ENCODE measurements at places on chromosomes 2 and 18.

GRCh38 chr2:98715812-98716451, 15.0 kb downstream of the MGAT4A start:
- no peak overlapping the region for H3K4me3 ChIP-seq
- H3K27me3 ChIP-seq = no peaks in the 10 kb centered on the region
- peaks cover 21% of the 10 kb centered on the region for H3K36me3 ChIP-seq
- no peak for DNase-seq
- no peak overlapping the region for H3K27ac ChIP-seq

GRCh38 chr18:12639990-12640880, 17.7 kb downstream of the SPIRE1 start:
- no peak for DNase-seq
- no peak overlapping the region for H3K27ac ChIP-seq
- H3K36me3 ChIP-seq = no peaks in the 10 kb centered on the region
- H3K4me1 ChIP-seq = no peaks in the 10 kb centered on the region

GRCh38 chr2:88038263-88039105, 17.1 kb downstream of the KRCC1 start:
- H3K27me3 ChIP-seq = no peaks in the 10 kb centered on the region
- no peaks in the 10 kb centered on the region for H3K36me3 ChIP-seq
- DNase-seq = no peak
- H3K4me1 ChIP-seq = no peaks in the 10 kb centered on the region
- H3K27ac ChIP-seq = no peak overlapping the region
- no peak overlapping the region for H3K4me3 ChIP-seq

DNA sequence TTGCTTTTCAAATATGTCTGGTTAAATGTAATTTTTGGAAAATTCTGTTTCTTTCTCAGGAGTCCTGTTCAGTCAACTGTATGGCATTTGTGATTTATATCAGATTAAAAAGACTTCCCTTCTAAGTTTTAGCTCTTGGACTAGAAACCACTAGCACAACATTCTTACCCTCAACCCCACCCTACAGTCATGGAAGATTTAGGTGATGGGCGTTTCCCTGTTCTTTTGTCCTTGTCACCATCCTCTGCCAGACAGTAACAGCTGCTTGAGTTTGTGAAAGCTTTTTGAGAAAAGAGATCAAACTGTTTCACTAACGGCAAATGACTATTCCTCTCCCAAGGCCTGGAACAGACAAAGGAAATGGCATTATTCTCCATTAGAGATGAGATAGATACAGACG, 31.8 kb downstream of the SERPINB5 start:
- H3K4me3 ChIP-seq = no peak overlapping the region
- no peak overlapping the region for H3K27ac ChIP-seq
- peaks cover 2% of the 10 kb centered on the region for H3K27me3 ChIP-seq
- DNase-seq = no peak
- no peaks in the 10 kb centered on the region for H3K36me3 ChIP-seq

GRCh38 chr18:26134107-26134506, 438 bp downstream of the PSMA8 start:
- no peaks in the 10 kb centered on the region for H3K27me3 ChIP-seq
- no peaks in the 10 kb centered on the region for H3K4me1 ChIP-seq
- H3K27ac ChIP-seq = no peak overlapping the region
- H3K4me3 ChIP-seq = peak overlapping the region; percentile 27
- no peaks in the 10 kb centered on the region for H3K36me3 ChIP-seq

DNA sequence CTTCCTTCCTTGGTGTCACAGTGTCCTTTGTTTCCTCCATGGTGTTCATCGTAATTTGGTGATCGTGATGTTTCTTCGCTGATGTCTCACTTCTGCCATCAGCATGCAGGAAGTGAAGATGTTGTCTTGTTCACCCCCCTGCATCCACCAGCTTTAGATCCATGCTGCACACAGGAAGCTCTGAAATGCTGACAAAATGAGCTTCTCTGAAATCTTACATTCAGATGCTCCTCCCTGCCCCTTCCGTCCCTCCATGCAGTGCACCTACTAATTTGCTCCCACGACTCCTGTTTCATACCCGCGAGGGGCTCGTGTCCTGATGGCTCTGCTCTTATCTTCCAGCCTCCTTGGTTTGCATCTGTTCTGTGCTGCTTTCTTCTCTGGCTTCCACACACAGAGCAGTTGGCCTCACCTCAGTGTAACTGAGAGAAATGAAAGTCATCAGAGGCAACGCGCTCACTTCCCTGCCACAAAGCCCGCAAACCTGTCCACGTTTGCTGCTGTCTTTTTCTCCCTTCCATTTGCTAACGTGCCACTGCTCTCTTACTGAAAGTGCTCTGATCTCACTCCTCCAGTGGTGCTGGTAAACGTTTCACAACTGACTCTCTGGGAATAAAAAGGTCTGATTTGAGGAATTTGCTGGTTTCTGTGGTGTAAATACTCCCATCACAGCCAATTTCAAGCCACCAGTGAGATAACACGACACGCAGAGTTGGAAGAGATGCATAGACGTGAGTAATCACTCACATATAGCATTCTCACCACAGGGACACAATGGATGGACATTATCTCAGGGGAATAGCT, 41.0 kb upstream of the MGAT4A start:
- H3K4me1 ChIP-seq = peaks cover 93% of the 10 kb centered on the region
- no peaks in the 10 kb centered on the region for H3K27me3 ChIP-seq
- H3K4me3 ChIP-seq = peak overlapping the region; percentile 38
- DNase-seq = peak; percentile 89

- no peaks in the 10 kb centered on the region for H3K27me3 ChIP-seq
- H3K4me3 ChIP-seq = no peak overlapping the region
- H3K4me1 ChIP-seq = no peaks in the 10 kb centered on the region
- no peak overlapping the region for H3K27ac ChIP-seq
- H3K36me3 ChIP-seq = peaks cover 52% of the 10 kb centered on the region
- no peak for DNase-seq
Observed at GRCh38 chr2:85042330-85042729, 71.4 kb downstream of the KCMF1 start.

DNA sequence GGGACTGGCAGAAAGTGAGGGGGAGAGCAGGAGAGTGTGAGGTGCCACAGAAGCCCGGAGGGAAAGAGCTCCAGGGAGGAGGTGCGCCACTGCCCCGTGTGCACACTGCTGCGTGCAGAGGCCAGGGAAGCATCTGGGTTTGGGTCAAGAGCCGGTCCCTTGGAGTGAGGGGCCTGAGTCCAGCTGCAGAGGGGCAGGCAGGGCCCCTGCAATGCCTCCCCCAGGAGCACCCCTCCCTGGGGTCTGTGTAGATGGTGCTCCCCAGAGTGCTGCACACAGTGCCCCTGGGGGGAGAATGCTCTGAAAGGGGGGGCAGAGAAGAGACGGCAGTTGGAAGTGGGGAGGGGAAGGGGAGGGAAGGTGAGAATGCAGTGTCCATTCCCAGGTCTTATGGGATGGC, 3.7 kb upstream of the LIMS2 start:
- peaks cover 62% of the 10 kb centered on the region for H3K27me3 ChIP-seq
- no peak overlapping the region for H3K27ac ChIP-seq
- DNase-seq = no peak
- H3K36me3 ChIP-seq = no peaks in the 10 kb centered on the region
- H3K4me3 ChIP-seq = no peak overlapping the region

DNA sequence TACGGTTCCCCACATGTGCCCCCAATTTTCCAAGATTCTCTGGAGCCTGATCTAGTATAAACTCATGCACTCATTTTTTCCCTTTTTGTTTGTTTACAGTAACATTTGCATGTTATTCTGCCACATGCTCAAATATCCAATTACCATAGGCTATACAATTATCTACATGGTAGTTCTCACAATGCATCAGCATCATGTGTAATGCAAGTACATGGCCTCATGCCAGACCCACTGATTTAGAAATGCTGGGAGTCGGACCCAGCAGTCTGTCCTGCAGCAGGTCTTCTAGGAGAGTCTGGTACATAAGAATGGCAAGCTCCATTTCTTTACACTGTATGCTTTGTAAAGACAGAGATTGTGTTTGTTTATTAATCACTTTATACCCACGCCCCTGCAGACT, 107.7 kb downstream of the CBLN2 start:
- H3K36me3 ChIP-seq = no peaks in the 10 kb centered on the region
- H3K27ac ChIP-seq = no peak overlapping the region
- H3K4me3 ChIP-seq = no peak overlapping the region

DNA sequence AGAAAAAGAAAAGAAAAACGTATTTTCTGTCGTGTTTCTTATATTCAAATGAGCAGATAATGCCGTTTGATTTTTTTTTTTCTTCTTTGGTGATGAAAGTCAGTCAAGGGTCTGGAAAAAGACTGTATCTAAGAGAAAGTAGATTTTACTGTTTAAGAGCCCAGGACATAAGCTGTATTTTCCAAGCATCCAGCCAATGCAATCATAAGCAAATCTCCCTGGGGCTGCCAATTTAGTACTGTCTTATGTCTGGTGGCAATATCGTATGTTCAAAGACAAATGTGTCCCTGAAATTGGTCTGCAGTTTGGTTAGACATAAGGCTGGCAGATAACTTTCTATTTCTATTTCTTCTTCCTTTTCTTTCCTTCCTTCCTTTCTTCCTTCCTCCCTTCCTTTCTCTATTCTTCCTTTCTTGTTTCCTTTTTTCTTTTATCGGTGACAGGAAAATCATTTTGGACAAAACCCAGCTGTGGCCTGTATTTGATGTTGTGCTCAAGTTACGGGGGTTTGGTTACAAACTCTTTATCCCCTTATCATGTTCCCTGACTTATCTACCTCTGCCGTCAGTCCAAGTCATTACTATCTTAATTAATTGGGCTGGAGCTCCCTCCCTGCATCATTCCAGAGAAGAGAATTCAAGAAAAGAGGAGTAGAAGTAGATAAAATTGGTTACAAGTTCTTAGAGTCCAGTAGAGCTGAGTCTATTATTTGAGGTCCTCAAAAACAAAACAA, 683.4 kb upstream of the FSHR start:
- H3K27me3 ChIP-seq = no peaks in the 10 kb centered on the region
- DNase-seq = no peak
- H3K27ac ChIP-seq = no peak overlapping the region
- H3K4me1 ChIP-seq = no peaks in the 10 kb centered on the region
- no peak overlapping the region for H3K4me3 ChIP-seq
- H3K36me3 ChIP-seq = no peaks in the 10 kb centered on the region

- H3K36me3 ChIP-seq = peaks cover 21% of the 10 kb centered on the region
- peaks cover 52% of the 10 kb centered on the region for H3K4me1 ChIP-seq
- H3K4me3 ChIP-seq = peak overlapping the region; percentile 70
- no peaks in the 10 kb centered on the region for H3K27me3 ChIP-seq
- DNase-seq = no peak
Observed at GRCh38 chr2:233061591-233062450, 1.7 kb downstream of the INPP5D start.

DNA sequence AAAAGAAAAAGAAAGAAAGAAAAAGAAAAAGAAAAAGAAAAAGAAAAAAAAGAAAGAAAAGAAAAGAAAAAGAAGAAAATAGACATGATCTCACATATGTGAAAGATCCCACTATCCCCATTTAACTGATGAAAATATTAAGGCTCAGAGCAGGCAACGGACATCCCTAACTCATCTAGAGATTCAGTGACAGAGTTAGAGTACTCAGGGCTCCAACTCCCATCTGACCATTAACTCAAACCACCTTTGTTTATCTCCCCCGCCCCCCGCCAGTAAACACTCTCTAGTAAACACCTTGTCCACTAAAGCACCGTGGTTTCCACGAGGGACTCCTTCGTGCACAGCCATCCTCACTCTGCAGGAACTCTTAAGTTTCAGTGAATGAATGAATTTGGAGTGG, 142.9 kb downstream of the TGIF1 start:
- peaks cover 49% of the 10 kb centered on the region for H3K4me1 ChIP-seq
- H3K27ac ChIP-seq = peak overlapping the region; percentile 100
- no peak overlapping the region for H3K4me3 ChIP-seq
- no peaks in the 10 kb centered on the region for H3K36me3 ChIP-seq
- DNase-seq = no peak
- H3K27me3 ChIP-seq = no peaks in the 10 kb centered on the region

DNA sequence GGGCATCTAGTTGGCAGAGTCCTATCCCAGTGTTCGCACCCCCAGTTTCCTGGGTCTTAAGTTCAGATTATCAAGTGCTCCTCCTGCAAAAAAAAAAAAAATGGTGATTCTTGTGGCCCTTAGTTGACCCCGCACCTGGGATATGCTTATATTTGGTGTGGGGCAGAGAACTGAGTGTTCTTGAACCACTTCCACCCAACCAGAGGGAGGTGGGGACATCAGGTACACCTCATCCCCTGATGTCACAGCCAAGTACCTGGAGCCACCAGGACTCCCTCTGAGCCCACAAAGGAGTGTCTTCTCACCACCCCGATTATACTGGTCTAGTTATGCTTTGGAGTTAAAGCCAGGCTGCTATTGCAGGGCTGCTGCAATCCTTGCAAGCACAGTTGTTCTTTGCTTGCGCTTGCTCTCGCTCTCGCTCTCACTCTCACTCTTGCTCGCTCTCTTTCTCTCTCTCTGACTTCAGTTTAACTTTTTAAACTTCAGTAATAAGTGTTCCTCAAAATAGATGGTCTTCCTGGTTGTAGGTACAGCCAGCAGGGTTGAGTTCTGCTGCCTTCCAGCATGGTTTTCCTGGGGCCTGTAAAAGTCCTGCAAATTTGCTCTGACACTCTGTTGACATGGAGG, 265.7 kb downstream of the NEDD4L start:
- no peak overlapping the region for H3K4me3 ChIP-seq
- DNase-seq = no peak
- H3K36me3 ChIP-seq = no peaks in the 10 kb centered on the region

DNA sequence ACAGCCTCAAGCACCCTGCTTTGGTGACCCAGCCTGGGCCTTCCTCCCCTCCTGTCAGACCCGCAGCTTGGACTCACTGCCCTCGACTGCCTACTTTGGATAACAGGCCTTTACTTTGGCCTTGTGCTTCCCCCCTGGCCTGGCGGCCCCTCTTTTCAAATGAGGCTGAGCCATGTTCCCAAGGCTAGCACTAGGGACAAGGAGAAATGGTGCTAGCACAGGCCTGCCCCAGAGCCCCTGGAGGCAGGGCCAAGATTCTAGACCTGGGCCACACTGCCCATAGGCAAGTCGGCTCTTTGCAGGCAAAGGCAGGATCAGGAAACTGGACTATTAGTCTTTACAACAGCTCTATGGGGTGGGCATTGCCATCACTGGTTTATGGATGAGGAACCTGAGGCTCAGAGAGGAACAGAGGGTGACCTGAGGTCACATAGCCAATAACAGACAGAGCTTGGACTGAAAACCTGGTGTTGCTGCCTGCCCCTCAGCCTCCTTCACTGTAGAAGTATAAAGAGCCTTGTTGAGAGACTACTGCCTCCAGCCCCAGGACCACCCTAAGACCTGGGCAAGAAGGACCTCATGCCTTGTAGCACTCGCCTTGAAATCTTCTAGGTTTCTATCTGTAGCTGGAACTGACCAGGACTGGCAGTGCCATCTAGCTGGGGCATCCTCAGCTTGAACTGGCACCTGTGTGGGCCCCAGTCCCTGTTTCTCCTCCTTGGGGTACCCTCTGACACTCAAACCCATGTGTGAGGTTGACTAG, 266.3 kb downstream of the DYSF start:
- no peaks in the 10 kb centered on the region for H3K36me3 ChIP-seq
- H3K27ac ChIP-seq = no peak overlapping the region

- no peaks in the 10 kb centered on the region for H3K27me3 ChIP-seq
- H3K4me3 ChIP-seq = no peak overlapping the region
- H3K36me3 ChIP-seq = no peaks in the 10 kb centered on the region
- peak overlapping the region; percentile 81 for H3K27ac ChIP-seq
- peak; percentile 44 for DNase-seq
Observed at GRCh38 chr2:45890819-45891218, 239.3 kb downstream of the PRKCE start.

- no peaks in the 10 kb centered on the region for H3K36me3 ChIP-seq
- H3K27ac ChIP-seq = no peak overlapping the region
- no peaks in the 10 kb centered on the region for H3K27me3 ChIP-seq
- no peak overlapping the region for H3K4me3 ChIP-seq
Observed at GRCh38 chr18:24795129-24795528, 334.7 kb downstream of the HRH4 start.

Data from thymus (tissue), 14 donors.